ENCODE measurements at places on chromosomes 4 and X. TPM values are rescaled to one million over a fixed set of nuclear protein-coding genes. Genes with fewer than 3 reads are reported as not detected.

The ESX1 gene
- not detected for polyA plus RNA-seq

The DMD gene
- polyA plus RNA-seq = 3.5 TPM

The C4orf33 gene
- polyA plus RNA-seq = 15.9 TPM

The MAGEH1 gene
- polyA plus RNA-seq = 0.89 TPM

The MSANTD1 gene
- 0.27 TPM for polyA plus RNA-seq

The FRMPD3 gene
- polyA plus RNA-seq = not detected

The VEGFC gene
- polyA plus RNA-seq = 9.1 TPM

The PI4K2B gene
- polyA plus RNA-seq = 70.5 TPM

The MAP7D3 gene
- polyA plus RNA-seq = 0.81 TPM

The RAPGEF2 gene
- 49.5 TPM for polyA plus RNA-seq

The AWAT1 gene
- polyA plus RNA-seq = not detected

The NSG1 gene
- polyA plus RNA-seq = 8.2 TPM

The FAT1 gene
- 67.8 TPM for polyA plus RNA-seq

The TEX13B gene
- polyA plus RNA-seq = not detected

The RAB39B gene
- 0.50 TPM for polyA plus RNA-seq

DNA sequence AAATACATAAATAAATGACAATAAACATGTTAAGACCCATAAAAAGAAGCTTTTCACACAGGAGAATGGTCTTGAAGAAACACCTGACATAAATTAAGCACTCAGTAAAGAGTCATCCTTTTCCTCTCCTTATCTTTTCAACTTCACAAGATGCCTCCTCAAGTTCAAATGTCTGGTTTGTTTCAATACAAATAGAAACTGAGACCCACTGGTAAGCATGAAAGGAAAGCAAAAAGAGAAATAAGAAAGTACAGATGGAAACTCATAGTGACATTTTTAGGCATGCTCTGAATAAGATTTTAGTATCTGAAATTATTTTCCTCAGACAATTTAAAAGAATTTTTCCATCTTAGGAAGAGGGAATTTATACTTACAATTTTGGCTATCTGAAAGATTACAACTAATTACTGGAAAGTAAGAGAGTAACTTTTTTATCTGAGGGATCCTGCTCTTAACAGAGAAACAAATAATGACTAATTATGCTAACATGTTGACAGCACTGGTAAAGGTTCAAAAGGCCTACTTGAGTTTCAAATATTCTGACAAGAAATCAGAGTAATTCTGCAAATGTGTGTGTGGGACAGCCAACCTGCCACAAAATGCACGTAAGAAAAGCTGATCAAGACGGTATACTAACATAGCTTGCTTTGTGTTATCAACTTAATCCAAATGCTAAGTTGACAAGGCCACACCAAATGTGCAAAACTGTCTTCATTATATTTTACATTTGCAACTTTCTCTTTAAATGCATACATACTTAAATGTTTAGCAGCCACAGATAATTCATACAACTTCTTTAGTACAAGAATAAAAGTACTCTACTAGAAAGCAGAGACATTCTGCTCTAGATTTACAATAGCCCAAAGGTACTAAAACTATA is 113.0 kb downstream of the IQCM start:
- no peak for DNase-seq

- peak; percentile 78 for DNase-seq
Measured at GRCh38 chr4:142405021-142405694, 440.9 kb downstream of the INPP4B start.

DNA sequence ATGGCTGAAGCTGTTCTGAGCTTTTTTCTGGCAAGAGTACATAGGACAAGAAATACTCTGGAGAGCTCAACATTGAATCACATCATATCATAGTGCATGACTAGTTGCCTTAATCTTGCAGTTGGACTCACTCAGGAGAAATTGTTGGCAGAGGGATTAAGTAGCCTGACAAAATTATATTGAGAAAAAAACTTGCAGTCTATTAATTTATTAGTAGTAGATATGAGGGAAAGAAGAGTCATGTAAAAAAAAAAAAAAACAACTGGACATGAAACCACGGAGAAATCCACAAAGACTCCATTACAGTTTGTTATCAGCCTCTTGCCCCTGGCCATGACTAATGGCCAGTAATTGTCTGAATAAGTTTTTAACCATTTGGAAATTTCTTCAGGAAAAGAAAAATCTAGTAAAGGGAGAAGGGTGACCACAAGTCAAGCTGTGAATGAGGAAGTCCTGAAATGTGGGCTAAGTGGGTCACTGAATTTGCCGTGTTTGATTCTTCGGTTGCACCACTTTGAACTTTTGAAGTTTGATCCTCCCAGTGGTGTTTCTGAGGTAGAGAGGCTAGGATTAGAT is 45.6 kb downstream of the FHL1 start:
- no peak for DNase-seq

- no peak for DNase-seq
Measured at GRCh38 chr4:14887842-14888433, 114.3 kb upstream of the CPEB2 start.

GRCh38 chrX:119343856-119344255 is 55.3 kb upstream of the SLC25A43 start:
- peak; percentile 69 for DNase-seq

- no peak for DNase-seq
Measured at GRCh38 chrX:11321986-11322385, 28.8 kb downstream of the AMELX start.

GRCh38 chr4:67765928-67766327 is 11.7 kb upstream of the GNRHR start:
- no peak for DNase-seq

DNA sequence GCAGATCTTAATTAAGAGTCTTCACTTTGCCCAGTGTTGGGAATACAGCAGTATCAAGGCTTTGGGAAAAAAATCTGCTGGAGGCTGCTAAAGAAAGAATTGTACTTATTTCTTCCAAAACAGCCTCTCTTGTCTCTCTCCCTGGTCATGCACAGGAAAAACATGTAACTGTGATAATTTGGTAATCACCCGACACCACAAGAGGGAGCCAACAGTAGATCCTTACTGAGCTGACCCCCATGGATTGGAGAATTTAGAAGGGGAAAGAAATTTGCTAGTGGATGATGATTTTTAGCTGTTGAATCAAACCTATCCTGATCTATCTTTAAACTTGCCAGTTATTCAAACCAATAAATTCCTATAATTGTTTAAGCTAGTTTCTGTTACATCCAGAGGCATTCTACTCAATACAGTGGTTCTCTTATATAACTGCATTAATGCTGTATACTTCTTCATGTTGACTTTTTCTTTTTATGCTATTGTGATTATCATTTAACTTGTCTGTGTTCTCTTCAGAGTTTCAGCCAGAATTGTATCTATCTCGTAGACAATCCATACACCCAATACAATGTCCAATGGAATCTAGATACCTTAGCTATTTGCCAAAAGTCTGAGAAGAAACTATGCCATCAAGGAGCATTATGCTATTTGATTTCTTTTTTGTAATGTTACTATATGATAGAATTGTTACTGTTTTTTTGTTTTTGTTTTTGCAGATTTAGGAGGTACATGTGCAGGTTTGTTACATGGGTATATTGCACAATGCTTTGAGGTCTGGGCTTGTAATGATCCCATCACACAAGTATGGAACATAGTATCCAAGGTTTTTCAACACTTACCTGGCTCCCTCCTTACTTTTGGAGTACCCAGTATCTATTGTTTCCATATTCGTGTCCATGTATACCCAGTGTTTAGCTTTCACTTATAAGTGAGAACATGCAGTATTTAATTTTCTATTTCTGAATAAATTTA is 31.3 kb upstream of the ARHGEF38 start:
- DNase-seq = peak; percentile 59

DNA sequence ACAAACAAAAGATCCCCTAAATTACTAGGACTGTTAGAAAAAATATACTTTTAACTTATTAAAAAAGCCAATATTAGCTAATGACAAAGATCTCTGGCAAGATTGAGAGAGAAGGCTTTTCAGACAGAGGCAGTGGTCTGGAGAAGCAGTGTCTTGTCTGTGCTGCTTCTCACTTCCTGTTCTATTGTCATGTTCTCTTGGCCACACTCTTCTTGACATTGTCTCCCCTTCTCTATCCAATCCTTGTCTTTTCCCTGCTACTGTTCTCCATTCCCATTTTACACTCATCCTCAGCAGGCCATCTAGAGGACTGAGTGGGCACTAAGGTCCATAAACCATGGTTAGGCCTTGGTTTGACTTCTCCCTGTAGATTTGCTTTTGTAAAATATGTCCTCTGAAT is 14.0 kb upstream of the TAPT1 start:
- DNase-seq = no peak

DNA sequence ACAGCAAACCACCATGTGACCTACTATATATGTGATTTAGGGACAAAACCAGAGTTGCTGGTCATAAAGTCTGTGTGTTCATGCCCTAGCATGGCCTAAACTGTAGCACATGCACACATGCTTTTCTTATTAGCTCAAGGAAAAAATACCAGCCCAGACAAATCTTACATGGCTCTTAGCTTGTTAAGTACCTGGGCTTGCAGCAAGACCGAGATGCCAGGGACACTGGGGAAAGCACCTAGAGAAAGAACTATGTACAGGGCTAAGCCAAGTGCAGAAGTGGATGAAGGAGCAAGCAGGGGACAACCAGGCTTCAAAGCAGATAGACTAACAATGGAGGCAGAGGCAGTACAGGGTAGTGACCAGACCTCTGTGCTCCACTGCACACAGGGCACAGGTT is 3.4 kb upstream of the GABRE start:
- no peak for DNase-seq

DNA sequence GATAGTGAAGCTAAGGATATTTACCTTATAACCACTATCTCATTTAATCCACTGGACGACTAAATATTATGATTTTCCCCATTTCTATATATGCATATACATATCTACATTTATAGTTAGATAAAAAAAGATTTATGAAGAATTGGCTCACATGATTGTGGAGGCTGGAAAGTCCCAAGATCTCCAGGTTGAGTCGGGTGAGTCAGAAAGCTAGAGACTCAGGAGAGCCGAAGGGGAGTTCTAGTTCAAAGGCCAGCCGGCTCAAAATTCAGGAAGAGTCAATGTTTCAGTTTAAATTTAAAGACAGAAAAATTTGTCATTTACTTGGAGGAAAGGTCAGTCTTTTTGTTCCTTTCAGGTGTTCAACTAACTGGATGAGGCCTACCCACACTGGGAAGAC is 158.2 kb upstream of the CPEB2 start:
- DNase-seq = no peak

DNA sequence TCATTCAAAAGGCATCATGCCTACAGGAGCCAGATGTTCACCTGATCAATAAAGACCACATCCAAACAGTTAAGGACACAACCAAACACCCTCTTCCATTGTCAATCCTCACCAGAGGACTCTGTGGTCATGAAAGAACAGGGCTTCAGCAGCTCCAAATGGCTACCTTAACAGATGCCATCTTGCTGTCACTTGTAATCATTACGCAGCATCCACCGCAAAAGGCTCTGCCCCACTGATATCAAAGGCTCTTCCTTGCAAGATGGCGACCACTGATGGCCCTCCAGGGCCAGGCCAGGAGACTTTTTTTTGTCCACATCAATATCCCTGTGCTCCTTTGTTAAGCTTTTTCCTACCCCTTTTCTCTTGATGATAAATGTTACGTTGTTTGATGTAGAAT is 157.4 kb downstream of the DHRSX start:
- DNase-seq = no peak

- no peak for DNase-seq
Measured at GRCh38 chr4:23034731-23035130, 342.0 kb downstream of the GBA3 start.

DNA sequence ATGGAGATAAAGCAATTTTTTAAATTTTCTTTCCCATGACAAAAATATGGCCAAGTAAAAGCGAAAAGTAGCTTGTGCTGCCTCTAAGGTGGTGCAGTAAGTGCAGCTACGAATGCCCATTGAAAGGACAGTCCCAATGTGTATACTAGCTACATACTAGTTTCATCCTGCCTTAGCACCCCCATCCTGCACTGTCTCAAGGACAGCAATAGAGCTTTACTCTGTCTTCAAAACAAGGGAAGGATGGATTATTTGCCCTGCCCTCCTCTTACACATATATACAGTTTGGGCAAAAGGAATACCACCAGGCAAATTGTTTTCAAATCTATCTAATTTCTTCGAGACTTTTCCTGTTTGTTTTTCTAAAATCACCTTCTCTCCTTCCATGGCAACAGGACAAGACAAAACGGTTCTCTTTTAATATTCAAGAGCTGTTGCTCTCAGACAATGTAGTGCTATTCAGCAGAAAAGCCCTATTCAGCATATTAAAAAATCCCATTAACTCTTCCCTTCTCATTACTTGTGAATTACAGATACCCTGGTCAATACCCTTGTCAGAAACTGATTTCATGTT is 75.1 kb upstream of the SLC7A11 start:
- DNase-seq = no peak

GRCh38 chr4:103429283-103429682 is 231.1 kb upstream of the CENPE start:
- DNase-seq = no peak

DNA sequence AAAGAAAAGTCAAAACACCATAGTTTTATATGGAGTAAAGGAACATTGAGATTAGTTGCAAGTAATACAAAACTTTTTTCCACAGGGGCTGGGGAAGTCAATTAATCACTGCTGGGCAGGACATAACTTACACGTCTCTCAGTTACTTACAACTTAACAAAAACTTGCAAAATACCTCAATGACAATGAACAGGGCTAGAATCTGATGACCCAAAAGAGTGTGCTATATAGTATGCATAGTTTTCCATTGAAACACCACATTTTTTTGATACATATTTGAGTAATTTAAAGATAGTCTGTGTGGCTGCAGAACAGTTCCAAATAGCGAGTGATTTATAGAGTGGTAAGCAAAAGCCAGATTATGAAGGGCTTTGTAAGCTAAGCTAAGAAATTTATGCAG is 172.3 kb upstream of the TRPC5 start:
- no peak for DNase-seq

GRCh38 chrX:136168929-136169735 is 21.8 kb downstream of the FHL1 start:
- DNase-seq = peak; percentile 14

- DNase-seq = no peak
Measured at GRCh38 chr4:15848191-15848842, 70.2 kb downstream of the CD38 start.

- no peak for DNase-seq
Measured at GRCh38 chr4:5916229-5916628, 23.3 kb upstream of the CRMP1 start.

DNA sequence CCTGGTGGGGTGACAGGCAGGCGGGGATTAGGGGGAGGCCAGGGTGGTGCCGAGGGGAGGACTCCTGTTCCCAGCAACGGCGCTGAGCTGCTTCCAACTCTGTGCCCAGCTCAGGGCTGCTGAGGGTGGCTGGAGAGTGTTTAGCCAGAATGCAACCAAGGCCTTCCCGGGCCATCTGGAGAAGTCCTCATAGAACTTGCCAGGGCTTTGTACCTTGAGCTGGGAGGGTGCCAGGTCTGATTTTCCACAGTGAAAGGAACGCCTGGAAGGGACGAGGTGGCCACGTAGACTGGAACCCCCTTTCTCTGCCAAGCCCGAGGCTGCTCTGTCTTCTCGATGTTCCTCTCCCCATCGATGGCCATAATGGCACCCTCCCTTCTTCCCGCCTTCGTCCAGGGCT is 57.0 kb upstream of the GPR78 start:
- DNase-seq = no peak
